ENCODE measurements at places on chromosomes 6 and 20. TPM values are rescaled to one million over a fixed set of nuclear protein-coding genes. Genes with fewer than 3 reads are reported as not detected.

Gene SLC35D3
- polyA plus RNA-seq: not detected

Gene ADAM33
- polyA plus RNA-seq: 4.3 TPM

Gene PAX1
- 0.05 TPM for polyA plus RNA-seq

Gene CSNK2B
- polyA plus RNA-seq: 151 TPM

Gene MDFI
- 1.1 TPM for polyA plus RNA-seq

Gene ASIP
- 0.06 TPM for polyA plus RNA-seq

GRCh38 chr6:56715741-56716140, 73.1 kb upstream of the DST start:
- no peak for DNase-seq

DNA sequence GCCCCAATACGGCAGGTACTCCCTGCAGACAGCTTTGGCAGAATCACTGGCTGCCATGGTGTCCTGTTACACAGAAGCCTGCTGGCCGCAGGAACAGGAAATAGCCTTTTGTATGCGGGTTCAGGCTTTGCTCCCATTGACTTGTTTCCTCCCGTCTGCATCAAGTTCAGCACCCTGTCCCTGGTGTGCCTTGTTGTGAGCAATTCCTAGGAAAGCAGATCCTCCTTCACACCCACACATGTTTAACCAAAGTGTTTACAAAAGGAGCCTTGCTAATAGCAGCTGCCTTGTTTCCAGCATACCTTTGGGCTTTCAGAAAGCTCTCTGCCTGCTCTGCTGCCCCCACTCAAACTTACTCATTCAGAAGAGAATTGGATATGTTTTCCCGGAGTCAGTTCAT, 127.2 kb upstream of the SUPT3H start:
- no peak for DNase-seq

Gene CTAGE9
- polyA plus RNA-seq: not detected

GRCh38 chr6:89297695-89298351, 17.3 kb downstream of the GABRR2 start:
- DNase-seq: peak; percentile 73

- DNase-seq: no peak
These were observed 67.5 kb upstream of the COL21A1 start for GRCh38 chr6:56314683-56315523.

DNA sequence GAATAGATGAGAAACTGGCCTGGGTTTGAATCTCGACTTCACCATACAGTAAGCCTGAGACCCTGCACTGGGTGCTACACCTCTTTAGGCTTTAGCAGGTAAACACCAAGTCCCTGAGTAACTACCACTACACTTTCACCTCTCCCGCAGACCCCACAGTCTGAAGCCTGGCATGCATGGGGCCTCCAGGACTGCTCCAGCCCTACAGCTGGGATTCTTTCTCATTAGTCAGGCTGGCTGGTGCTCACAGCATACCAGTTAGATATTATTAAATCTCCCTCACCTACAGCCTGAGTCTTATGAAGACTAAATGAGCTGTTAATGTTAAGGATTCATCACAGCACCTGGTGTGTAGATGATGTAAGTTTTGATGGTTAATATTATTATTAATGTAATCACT, 388.7 kb downstream of the ARHGAP18 start:
- DNase-seq: no peak

Gene MCHR2
- not detected for polyA plus RNA-seq

Gene TSBP1
- polyA plus RNA-seq: not detected

DNA sequence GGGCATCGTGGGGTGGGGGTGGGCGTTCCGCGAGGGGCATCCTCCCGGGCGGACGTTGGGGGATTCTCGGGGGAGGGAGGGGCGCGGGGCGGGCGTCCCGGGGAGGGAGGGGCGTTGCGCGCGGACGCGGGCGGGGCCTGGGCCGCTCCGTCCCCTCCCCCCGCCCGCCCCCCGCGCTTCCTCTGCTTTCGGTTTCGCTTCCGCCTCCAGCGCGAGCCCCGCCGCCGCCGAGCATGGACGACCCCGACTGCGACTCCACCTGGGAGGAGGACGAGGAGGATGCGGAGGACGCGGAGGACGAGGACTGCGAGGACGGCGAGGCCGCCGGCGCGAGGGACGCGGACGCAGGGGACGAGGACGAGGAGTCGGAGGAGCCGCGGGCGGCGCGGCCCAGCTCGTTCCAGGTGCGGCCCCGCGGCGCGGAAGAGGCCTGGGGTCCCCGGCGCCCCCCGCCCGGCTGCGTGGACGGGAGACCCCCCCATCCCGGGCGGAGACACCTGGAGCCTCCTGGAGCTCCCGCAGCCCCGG, at the start of gene OGFR:
TSS of gene OGFR (plus strand) at position 209 of the 528 bp plus-strand sequence. CDS start at position 234, 25 bp downstream.
- DNase-seq: peak; percentile 80

Gene CCN2
- 16.2 TPM for polyA plus RNA-seq

- DNase-seq: no peak
These were observed 9.6 kb upstream of the SF3B5 start for GRCh38 chr6:144104898-144105487.

GRCh38 chr6:23775127-23775526, 350.9 kb upstream of the NRSN1 start:
- DNase-seq: no peak

GRCh38 chr20:3908667-3909066, 19.5 kb downstream of the PANK2 start:
- no peak for DNase-seq

DNA sequence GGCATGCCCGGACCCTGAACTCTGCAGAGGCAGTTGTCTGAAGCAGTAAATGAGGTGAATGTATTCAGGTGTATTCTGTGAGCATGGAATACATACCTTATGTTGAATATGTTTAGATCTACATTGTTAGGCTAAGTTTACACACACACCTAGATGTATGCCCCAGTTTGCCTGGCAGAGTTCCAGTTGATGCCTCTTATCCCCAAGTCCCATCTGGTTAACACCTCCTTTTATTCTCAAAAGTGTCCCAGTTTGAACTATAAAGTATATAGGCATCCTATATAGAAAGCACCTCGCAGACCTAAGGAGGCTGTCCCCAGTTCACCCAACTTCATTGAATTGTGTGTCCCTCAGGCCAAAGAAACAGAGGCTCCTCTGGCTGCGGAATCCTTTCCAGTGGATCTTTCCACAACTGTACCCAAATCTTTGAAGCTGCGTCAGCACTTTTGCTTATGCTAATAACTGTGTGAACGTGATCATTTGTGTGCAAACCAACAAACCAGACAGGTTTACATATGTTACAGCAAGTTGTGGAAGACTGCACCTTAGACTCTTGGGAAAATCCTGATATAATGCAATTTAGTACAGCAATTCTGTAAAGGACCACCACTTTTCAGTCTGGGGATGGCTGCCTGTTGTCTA, 4.8 kb upstream of the DHX35 start:
- DNase-seq: no peak

Gene C4B
- polyA plus RNA-seq: 3.3 TPM

GRCh38 chr6:15480525-15480924, 182.3 kb downstream of the DTNBP1 start:
- no peak for DNase-seq

DNA sequence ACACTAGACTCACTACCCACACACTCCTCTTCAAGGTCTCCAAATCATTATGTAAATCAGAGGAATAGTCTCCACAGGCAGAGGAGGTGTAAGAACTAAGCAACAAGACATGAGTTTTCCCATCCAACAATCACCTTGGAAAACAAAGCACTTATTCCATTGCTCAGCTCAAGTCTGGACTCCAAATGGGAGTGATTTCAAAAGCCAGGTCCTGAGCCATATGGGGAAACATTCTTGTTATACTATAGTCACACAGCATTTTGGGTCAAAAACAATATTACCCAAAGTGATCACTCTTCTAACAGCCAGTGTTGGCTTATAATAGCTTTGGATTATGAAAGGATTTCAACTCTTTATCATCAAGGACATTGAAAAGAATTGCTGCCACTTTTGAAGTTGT, 3.6 kb upstream of the PRPH2 start:
- no peak for DNase-seq

- no peak for DNase-seq
These were observed 86.4 kb downstream of the SHLD1 start for GRCh38 chr20:5836569-5836968.

GRCh38 chr6:36975231-36976006, 10.6 kb downstream of the MTCH1 start:
- no peak for DNase-seq

Gene BMP5
- polyA plus RNA-seq: 1.8 TPM

- DNase-seq: no peak
These were observed 494.6 kb downstream of the RFPL4B start for GRCh38 chr6:112841553-112842329.

DNA sequence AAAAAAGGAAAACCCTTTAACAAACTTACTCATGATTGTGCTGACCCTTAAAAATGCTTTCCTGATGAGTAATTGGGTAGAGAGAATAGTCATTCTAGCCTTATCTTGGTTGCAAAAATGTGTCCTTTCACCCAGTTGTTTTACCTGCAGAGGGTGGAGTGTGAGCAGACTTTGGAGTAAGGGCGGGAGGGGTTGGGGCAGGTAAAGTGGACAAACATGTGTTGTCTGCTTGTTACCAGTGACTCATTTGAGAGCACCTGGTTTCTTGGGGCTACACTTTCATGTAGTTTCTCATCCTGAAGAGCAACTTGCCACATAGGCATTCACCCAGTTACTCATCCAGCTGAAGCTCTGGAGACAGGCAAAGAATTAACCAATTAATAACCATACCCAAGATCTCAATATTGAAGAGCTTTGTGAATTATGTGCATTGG, 121.1 kb downstream of the TNFRSF21 start:
- DNase-seq: no peak

Gene WFDC12
- polyA plus RNA-seq: not detected

DNA sequence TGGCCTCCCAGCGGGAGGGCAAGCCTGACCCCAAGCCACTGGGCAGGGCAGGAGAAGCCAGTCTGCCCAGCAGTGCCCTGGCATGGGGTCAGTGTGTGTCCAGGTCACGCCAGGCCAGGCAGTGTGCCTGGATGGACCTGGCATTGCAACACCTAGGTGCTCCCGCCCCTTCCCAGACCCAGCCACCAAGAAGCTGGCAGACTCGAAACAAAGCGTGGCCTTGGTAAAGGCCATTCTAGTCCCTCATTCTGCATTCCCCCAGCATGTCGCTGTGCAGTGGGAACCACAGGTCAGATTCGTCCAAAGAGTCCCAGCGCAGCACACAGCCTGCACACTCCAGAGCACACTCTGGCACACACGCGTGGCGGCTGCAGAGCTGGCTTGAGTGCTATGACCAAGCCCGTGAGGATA, 19.3 kb upstream of the APMAP start:
- peak; percentile 87 for DNase-seq

Gene RSPO4
- not detected for polyA plus RNA-seq

DNA sequence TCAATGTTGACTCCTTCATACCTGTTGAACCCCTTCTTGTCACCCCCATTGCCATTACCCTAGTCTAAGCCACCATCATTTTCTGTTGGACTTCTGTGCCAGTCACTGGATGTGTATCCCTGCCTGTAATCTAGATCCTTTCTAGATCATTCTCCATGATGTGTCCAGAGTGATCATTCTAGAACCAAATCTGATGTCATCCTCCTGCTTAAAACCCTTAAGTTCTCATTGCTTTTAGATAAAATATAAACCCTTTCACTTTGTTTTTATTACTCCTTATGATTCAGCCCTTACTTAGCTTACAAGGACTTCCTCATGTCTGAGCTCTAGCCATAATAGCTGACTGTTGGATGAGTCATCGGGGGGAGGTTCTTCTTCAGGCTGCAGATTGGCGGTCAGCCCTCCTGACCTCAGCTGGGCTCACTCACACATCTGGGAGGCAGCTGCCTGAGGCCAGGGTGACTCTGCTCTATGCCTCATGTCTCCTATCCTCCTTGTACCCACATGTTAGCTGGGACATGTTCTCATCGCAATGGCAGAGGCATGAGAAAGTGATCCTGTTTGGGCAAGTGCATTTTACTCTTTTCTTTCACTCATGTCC, 287.6 kb downstream of the ESR1 start:
- DNase-seq: peak; percentile 91

DNA sequence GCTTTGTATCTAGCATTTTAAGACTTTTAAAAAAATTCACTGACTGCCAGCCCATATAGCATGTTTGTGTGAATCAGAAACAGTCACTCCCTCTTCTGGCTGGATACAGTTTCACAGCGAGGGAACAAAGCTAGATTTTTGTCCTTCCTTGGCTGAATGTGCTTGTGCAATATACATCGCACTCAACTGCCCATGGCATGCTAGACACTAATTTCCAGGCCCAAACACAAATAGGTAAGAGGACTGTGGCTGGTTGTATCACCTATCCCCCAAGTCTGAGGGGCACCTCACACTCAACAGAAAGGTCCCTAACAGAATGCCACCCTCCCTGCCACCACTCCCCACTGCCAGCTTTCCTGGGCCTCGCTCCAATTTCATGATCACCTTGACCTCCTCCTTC, 16.2 kb upstream of the BLCAP start:
- no peak for DNase-seq

DNA sequence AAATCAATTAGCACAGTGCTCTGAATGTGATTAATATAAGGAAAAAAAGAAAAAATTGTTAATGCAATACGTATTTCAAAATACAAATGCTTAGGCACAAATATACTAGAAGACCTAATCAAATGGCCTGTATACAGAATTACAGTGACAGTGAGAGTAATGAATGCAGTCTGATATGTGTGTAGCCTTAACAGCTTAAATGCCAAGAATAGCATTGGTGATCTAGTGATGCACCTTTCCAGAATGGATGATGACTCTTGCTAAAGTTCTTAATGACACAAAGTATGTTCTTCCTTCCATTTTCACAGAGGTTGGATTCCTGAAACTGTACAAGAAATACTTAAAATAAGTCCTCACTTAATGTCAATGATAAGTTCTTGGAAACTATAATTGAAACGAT, 131.0 kb downstream of the CDKAL1 start:
- DNase-seq: no peak

Gene SPATS1
- polyA plus RNA-seq: not detected

GRCh38 chr6:15290962-15291704, 45.3 kb downstream of the JARID2 start:
- DNase-seq: no peak

DNA sequence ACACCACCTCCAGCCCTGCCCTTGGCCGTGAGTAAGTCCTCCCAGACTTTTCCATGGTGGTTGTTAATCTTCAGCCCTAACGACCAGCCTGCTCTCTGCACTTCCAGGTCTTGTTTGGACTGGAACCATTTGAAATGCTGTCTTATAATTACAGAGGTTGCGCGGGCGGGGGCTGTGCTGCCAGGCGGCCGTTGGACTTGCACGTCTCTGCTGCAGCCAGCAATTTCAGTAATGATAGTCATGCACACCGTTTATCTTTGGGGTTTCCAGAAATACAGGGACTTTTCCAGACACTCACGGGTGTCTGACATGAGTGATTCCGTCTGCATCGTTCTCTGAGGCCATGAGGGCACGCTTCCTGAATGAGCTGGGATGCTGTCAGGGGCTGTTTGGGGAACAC, 118.2 kb downstream of the BMP7 start:
- DNase-seq: no peak

GRCh38 chr6:79863566-79863965, 83.8 kb downstream of the ELOVL4 start:
- DNase-seq: no peak

Gene CST4
- polyA plus RNA-seq: not detected

Gene PTK7
- polyA plus RNA-seq: 0.17 TPM

DNA sequence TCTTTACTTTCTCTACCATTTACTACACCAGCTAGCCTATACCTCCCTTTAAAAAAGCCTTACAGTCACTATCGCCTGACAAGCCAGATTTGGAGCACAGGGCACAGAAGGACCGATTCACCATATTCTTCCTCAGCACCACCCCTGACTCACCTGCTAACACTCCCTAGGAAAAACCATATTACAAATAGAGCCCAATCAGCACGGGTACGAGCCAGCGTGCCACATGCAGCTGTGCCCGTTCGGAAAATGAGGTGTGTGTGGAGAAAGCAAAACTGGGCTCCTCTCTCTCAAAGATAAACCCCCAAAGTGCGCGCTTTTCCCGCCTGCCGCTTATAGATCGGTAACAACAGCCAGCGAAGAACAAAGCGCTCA, 1.2 kb downstream of the SYNCRIP start:
- DNase-seq: no peak

Gene ZBTB46
- polyA plus RNA-seq: 1.3 TPM
